Stimulated activated CD8-positive, alpha-beta memory T cell treated with anti-CD3 and anti-CD28 coated beads, Interleukin-2, amount 100 ng/mL, for 1 hour (primary cell): ENCODE measurements at places on chromosomes 5 and 9.

GRCh38 chr9:107948086-107948485, 458.5 kb upstream of the KLF4 start:
- DNase-seq = no peak

DNA sequence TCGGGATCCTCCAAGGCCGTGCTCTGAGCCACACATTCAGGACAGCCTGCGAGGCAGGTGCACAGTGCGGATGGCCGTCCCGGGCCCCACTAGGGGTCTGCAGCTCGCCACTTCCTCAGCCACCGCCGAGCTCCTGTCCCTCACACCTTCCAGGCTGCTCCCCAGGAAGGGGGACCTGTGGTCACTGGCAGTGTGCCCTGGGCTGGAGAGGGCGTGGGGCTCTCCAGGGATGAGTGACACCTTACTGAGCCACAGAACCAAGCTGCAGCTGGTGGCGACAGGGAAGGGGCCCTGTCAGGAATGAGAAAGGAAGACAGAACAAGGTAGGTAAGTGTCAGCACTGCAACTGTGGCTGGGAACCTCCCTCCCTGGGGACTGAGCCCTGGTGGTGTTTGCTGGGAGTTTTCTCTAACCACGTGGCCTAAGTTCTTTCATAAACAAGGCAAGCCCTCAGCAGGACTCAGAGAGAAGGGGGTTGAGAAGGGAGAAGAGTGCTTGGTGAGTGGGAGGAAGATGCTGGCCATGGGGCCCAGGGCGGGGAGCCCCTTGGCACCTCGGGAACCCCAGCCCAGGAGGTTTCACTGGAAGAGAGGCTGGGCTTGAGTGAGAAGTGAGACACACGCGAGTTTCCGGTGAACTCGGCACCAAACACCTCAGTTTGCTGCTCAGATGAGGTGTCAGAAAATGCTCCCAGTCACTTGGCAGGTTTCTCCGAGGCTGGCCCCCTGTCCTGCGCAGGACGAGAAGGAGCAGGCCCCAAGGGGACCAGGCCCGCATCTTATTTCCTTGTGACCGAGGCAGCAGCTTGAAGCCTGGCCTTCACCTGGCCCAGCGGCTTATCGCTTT, 5.2 kb downstream of the IL13 start:
- no peak for DNase-seq

DNA sequence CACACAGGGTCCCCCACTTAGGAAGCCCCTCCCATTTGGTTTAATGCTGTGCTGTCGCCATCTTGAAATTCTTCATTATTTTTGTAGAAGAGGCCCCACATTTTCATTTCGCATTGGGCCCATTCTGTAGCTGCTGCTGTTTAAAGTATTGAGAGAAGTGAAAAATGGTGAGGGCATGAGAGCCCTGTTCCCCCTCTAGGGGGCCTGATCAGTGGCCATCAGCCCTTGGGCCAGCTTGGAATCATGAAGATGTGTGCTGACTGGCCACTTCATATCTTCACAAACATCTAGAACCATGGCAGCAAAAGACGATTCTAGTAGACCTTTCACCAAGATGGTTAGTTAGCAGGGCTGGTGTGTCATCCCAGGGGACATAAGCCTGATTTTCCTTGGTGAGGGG, 3.3 kb downstream of the TMEM268 start:
- DNase-seq = no peak

DNA sequence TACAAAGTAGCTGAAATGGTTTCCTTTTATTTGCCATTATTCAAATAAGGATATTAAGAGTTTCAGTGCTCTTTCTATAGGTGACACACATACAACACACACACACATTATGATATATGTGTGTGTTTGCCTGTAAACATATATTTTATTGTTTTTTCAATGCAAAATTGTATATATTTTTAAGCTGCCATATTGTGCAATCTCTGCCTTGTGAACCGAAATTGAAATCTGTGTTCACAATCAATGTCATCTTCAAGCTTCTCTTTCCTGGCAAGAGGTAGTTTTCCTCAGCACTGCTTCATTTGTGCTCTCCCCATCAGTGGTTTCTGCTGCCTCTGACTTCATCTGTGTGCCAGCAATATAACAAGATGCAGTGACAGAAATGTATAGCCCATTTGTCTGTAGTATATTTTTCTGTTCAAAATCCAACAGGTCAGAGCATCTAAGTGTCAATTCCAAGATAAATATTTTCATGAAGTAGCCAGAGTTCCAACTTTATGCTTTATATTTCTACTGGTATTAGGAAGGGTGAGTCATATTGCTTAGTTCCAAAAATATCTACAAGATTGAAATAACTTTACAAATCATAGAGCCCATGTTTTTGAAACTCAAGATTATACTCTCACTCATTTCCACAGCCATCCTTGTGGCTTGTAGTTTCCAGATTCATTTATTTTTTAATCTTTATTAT, 1704.8 kb upstream of the CDH9 start:
- DNase-seq = no peak

- DNase-seq = no peak
Measured at GRCh38 chr5:173743641-173744343, 127.3 kb upstream of the BOD1 start.

- no peak for DNase-seq
Measured at GRCh38 chr9:68883224-68883623, 130.7 kb downstream of the PRKACG start.

DNA sequence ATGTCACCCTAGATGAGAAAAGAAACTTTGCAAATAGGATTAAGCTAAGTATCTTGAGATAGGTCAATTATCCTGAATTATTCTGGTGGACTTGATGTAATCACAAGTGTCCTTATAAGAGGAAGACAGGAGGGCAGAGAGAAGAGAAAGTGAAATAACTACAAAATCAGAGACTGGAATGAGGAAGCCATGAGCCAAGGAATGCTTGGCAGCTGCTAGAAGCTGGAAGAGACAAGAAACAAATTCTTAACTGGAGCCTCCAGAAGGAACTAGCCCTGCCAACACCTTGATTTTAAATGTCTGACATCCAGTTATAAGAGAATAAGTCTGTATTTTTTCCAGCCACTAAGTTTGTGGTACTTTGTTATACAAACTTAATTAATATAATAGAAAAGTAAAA, 480.0 kb downstream of the NR2F1-AS1 start:
- no peak for DNase-seq

DNA sequence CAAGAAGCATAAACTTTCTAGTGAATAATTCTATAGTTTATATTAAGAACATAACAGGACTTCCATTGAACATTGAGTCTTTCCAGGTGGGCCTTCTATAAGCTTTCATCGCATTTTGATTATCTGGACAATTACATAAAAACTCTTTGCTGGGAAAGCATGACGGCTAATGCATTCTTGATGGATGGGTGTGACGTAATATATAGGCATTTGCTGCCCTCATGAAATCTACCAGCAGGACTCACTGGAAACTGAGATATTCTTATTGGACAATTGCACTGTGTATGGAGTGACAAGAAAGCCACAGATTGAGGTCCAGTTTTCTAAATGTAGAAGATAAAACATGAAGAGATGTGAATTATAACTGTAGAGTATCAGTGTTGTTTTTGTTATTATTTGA, 15.0 kb downstream of the PTPRD start:
- no peak for DNase-seq

DNA sequence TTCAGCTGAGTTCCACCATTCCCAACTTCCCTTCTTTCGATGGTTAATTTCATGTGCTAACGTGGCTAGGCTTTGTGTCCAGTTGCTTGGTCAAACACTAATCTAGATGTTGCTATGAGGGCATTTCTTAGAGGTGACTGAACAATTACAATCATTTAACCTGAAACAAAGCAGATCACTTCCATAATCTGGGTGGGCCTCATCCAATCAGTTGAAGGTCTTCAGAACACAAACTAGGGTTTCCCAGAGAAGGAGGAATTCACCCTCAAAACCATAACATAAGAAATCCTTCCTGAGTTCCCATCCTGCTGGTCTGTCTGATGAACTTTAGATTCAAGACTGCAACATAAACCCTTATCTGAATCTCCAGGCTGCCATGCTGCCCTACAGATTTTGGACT, 2381.7 kb downstream of the MAT2B start:
- no peak for DNase-seq

DNA sequence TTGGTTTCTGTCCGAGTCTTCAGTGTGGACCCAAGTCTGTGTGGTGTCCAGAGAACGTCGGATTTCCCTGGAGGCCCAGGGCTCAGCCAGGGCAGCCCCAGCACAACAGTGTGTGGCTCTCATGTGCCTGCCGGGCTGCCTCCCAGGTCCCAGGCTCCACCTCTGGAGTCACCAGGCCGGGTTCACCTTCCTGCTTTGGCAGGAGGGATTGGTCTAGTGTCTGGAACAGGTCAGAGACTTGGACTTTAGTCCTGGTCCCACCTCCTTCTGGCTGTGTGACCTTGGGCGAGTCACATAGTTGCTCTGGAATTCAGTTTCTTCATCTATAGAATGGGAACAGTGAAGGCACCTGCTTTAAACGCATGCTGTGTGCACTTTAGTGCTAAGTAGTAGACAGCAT, 3.2 kb downstream of the DOLPP1 start:
- no peak for DNase-seq

DNA sequence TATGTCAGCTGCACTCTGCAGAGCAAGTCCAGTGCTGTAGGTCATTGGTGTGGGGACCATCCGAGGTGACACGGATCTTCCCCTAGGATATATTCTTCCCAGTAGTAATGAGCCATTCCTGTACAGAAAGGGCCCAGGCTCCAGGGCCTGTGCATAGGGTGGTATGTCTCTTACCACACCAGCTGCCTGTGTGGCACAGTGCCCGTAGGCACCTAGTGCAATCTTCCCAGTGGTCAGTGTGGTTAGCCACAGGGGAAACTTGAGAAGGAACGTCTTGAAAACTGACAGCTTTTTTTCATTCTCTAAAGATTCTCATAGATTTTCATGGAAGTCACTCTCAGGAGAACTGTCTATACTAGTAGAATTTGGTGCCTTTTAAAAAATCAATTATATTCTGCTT, 39.8 kb downstream of the CYSTM1 start:
- no peak for DNase-seq

GRCh38 chr9:75265525-75265972, 177.2 kb downstream of the OSTF1 start:
- DNase-seq = peak; percentile 11

DNA sequence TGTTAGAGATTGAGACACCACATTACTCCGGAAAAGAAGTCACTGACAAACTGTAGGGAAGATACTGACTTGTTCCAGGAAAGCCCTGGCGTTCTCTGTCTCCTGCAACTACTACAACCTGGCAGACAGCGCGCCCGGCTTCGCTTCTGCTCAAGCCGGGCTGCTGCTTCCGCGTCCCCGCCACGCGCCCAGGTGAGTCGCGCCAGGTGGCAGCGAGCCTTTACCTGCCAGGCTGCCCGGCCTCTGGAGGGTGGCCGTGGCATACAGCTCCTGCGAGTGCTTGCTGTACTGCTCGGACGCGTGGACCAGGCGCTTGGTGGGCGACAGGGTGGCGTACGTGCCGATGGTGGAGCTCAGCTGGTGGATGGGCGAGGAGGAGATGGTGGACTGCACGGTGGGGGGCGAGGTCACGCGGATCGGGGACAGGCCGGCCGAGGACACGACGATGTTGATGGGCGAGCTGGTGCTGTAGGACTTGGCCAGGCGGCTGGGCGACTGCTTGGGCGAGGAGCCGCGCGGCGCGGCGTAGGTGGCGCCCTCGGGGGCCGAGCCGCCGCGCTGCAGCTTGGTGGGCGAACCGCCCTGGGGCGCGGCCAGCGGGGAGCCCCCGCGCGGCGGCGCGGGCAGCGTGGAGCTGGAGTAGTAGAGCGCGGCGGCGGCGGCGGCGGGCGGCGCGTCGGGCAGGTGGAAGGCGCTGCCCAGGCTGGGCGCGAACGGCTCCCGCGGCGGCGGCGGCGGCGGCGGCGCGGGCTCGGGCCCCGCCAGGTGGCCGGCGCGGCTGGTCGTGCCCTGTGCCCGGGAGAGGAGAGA, 519.6 kb downstream of the CTNND2 start:
- no peak for DNase-seq

GRCh38 chr5:93589829-93590215, 6.8 kb downstream of the NR2F1 start:
- DNase-seq = no peak

GRCh38 chr5:67259548-67260215, 63.1 kb upstream of the CD180 start:
- no peak for DNase-seq

- DNase-seq = no peak
Measured at GRCh38 chr9:14967450-14968321, 57.5 kb upstream of the FREM1 start.
